ENCODE measurements at places on chromosomes 1 and 21. TPM values are rescaled to one million over a fixed set of nuclear protein-coding genes. Genes with fewer than 3 reads are reported as not detected.

Gene C1QB
- total RNA-seq: not detected

Gene LCE3D
- total RNA-seq: not detected

Gene TMEM69
- total RNA-seq: 18.0 TPM

Gene OR2L5
- not detected for total RNA-seq

Gene FMO2
- not detected for total RNA-seq

Gene NEGR1
- total RNA-seq: not detected

Gene NCF2
- 22.9 TPM for total RNA-seq

Gene HSD3B1
- not detected for total RNA-seq

Gene PTGS2
- total RNA-seq: 1.3 TPM

Gene PROK1
- total RNA-seq: not detected

Gene IL6R
- 5.3 TPM for total RNA-seq

Gene DNAI4
- 1.6 TPM for total RNA-seq

Gene TMEM82
- total RNA-seq: not detected

Gene CD1E
- not detected for total RNA-seq

Gene HHIPL2
- total RNA-seq: 0.11 TPM

Gene CLDN19
- total RNA-seq: not detected

Gene RAB3B
- total RNA-seq: 0.05 TPM

Gene PTPN22
- total RNA-seq: 68.7 TPM

Gene DDAH1
- 0.05 TPM for total RNA-seq

Gene ACP6
- total RNA-seq: 12.7 TPM

Gene ASAP3
- 0.75 TPM for total RNA-seq

Gene SYT14
- total RNA-seq: not detected

Gene HMGN2
- total RNA-seq: 979 TPM

Gene TPRG1L
- 10.4 TPM for total RNA-seq

Gene ELAPOR1
- 5.9 TPM for total RNA-seq

Gene PDPN
- total RNA-seq: not detected

Gene HEYL
- 0.14 TPM for total RNA-seq

Gene TAGLN2
- 542 TPM for total RNA-seq

Gene CFAP107
- not detected for total RNA-seq

Gene TEX38
- not detected for total RNA-seq

Gene CLCA1
- not detected for total RNA-seq

Gene SH2D1B
- total RNA-seq: not detected

Gene UMODL1
- total RNA-seq: 0.09 TPM

Gene POU3F1
- total RNA-seq: not detected

Gene ITPKB
- total RNA-seq: 37.1 TPM
